ENCODE measurements at places on chromosomes 6 and 20.

GRCh38 chr6:37177935-37178517 lies 8.1 kb downstream of the PIM1 start:
- no peak for DNase-seq

GRCh38 chr20:38859070-38859690 lies 53.7 kb downstream of the PPP1R16B start:
- no peak for DNase-seq

GRCh38 chr20:24991897-24992486 lies 559 bp downstream of the APMAP start:
- no peak for DNase-seq

- no peak for DNase-seq
Observed at GRCh38 chr6:86508230-86508629, 429.1 kb upstream of the HTR1E start.

GRCh38 chr6:157685596-157686280 lies 137.3 kb upstream of the SNX9 start:
- DNase-seq: no peak

- no peak for DNase-seq
Observed at GRCh38 chr6:155418017-155418761, 37.5 kb downstream of the NOX3 start.

GRCh38 chr20:53157443-53158408 lies 185.6 kb downstream of the TSHZ2 start:
- peak; percentile 16 for DNase-seq

- DNase-seq: no peak
Observed at GRCh38 chr6:112781241-112781640, 434.1 kb downstream of the RFPL4B start.

- DNase-seq: no peak
Observed at GRCh38 chr6:2754911-2755310, 4.2 kb upstream of the MYLK4 start.

DNA sequence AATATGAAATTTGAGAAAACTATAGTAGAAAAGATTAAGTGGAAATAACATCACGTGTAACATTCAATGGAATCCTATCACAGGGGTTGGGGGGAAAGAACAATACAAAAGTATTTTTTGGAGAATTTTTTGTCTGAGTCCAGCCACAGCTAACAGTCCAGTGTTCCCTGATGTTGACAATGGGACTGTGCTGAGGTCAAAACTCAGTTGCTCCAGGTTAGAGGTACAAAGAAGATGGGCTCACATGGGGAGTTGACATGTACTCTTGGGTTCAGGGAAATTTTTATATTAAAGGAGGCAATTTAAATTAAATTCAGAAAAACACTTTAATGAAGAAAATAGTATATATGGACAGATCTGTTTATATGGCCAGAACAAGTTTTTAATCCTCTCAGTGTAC lies 995 bp downstream of the MYCT1 start:
- DNase-seq: no peak

DNA sequence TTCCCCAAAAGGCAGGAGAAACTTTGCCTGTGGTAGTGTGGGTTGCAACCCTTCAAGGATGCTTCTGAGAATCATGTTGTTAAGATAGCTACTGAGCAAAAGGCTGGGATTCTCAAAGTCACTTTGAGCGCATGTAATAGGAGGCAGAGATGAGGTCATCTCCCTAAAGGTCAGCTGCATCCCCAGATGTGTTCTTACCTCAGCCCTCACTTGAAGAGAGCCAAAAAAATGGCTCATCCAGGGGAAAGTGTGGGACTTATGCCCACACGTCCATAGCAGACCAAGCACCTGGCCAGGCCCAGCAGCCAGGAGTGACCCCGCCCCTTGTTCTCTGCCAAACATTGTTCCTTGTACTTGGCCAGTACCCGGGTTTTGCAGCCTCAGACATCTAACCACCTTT lies 187.0 kb upstream of the BMP2 start:
- DNase-seq: no peak

GRCh38 chr6:26252077-26252472 lies 112.9 kb upstream of the BTN3A2 start:
- DNase-seq: no peak

- DNase-seq: no peak
Observed at GRCh38 chr6:111759331-111759835, 113.9 kb downstream of the FYN start.

GRCh38 chr6:52826513-52826912 lies 14.1 kb downstream of the GSTA5 start:
- DNase-seq: no peak

- DNase-seq: no peak
Observed at GRCh38 chr6:34236131-34236442, 586 bp upstream of the HMGA1 start.

GRCh38 chr6:155378276-155378675 lies 64.0 kb upstream of the TFB1M start:
- no peak for DNase-seq

DNA sequence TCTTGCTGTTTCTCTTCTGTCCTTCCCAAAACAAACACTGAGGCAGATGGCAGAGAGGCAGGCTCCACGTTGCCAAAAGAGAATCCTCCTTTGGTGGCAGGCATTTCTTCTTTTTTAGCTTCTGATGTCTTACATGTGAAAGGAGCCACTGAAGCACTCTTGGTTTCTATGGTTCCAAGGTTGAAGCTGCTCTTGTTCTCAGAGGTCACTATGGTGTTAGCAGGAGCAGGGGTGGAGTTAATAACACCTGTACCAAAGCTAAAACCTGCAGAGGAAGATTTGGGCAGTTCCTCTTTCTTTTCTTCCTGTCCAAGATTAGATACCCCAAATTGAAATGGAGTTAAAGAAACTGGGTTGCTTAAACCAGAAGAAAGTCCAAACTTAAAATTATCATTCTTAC lies 28.8 kb downstream of the FAM8A1 start:
- DNase-seq: no peak

- DNase-seq: no peak
Observed at GRCh38 chr6:34247481-34248197, 1.2 kb downstream of the SMIM29 start.

DNA sequence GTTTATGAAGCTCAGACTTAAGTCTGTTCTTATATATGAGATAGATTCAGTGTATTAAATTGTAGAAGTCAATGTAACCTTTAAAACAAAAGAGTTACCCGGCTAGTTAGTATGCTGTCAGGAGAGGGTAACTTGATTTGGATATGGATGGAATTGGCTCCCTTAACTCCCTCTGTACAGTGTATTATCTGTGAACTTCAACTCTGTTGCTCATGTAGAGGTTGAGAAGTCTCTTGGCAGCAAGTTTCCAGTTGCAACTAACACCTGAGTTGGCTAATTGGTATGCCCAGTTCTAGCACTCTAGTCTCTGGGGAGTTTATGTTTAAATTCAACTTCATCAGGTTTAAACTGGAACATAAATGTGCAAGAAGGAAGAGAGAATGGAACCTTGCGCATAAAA lies 111.0 kb downstream of the NCOA3 start:
- DNase-seq: no peak
